ENCODE measurements at places on chromosomes 5 and 9. TPM values are rescaled to one million over a fixed set of nuclear protein-coding genes. Genes with fewer than 3 reads are reported as not detected.

PCDHGB6 gene
- total RNA-seq = 2.8 TPM

TUBB4B gene
- total RNA-seq = 219 TPM

ADAMTS16 gene
- 3.9 TPM for total RNA-seq

PRDM9 gene
- not detected for total RNA-seq

SMIM23 gene
- total RNA-seq = not detected

LAMC3 gene
- under 0.01 TPM for total RNA-seq

MTRR gene
- total RNA-seq = 28.5 TPM

ELP1 gene
- 52.6 TPM for total RNA-seq

LTC4S gene
- 0.59 TPM for total RNA-seq

CDH9 gene
- total RNA-seq = 0.59 TPM

PPP1R26 gene
- total RNA-seq = 10.4 TPM

PCDHGA5 gene
- 0.92 TPM for total RNA-seq

RETREG1 gene
- 1.2 TPM for total RNA-seq

GARIN3 gene
- not detected for total RNA-seq

FAM78A gene
- 0.74 TPM for total RNA-seq

Measured in smooth muscle cell of the umbilical artery (primary cell).